ENCODE measurements at places on chromosomes 1 and 21. TPM values are rescaled to one million over a fixed set of nuclear protein-coding genes. Genes with fewer than 3 reads are reported as not detected.
A peak's percentile ranks its signal among the peaks of the same experiment; 100 is the strongest.

GRCh38 chr1:52032785-52033131, 852 bp downstream of the KTI12 start:
- no peak for DNase-seq

DNA sequence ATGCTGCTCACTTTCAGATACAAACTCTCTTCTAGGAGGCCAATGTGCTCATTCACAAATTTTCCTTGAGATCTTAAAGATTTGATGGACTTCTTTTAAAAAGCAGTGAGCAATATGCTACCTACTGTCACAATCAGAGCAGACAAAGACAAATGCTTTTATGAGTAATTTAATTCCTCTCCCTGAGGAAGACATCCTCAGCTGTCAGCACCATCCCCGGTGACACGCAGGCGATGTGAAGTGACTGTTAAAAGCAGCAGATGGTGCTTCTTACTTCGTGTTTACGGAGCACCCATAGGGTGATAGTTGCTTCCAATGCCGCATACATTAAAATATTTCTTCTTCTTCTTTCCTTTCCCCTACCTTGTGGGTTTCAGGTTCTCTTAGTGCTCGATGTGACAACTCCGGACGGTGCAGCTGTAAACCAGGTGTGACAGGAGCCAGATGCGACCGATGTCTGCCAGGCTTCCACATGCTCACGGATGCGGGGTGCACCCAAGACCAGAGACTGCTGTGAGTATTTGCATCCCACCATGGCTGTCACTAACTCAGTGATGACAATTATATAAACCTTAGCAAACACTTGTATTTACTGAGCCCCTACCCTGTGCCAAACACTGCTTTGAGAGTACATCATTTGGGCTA, 29.1 kb downstream of the LAMC2 start:
- DNase-seq: no peak

DNA sequence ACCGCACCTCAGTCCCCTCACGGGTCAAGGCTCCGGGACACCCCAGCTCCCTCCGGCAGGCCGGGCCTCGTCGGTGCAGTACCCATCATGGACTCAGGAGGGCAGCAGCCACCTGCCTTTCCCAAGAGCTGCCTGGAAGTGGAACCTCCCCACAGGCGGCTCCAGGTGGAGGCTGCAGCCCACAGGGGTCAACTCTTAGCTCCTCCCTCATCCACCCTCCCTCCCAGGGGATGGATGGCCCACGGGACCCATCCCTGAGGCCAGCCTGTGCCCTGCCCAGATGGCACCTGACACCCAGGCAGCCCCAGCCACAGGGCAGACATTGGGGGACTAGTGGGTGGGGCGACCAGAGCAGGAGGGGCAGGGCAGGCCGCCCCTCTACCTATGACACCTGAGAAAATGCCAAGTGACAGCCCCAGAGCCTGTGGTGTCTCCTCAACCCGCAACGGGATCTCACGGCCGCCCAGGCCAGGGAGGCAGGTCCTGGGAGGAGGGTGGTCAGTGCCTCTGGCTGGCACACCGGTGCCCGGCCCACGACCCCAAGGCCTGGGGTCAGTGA, 1.2 kb upstream of the ARHGEF16 start:
- no peak for DNase-seq

DNA sequence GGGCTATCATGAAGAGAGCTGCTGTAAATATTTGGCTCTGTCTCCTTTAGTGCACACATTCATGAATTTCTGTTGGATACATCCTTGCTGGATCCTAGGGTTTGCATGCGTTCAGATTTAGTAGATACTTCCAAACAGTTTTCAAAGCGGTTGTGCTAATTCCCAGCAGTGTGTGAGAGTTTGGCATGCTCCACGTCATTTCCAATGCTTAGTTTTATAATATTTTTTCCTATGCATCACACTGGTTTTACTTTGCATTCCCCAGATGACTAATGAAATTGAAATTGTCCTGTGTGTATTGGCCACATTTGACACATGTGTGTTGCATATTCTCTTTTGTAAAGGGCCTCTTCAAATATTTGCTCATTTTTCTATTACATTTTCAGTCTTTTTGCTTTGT, 18.5 kb upstream of the AADACL3 start:
- no peak for DNase-seq

DNA sequence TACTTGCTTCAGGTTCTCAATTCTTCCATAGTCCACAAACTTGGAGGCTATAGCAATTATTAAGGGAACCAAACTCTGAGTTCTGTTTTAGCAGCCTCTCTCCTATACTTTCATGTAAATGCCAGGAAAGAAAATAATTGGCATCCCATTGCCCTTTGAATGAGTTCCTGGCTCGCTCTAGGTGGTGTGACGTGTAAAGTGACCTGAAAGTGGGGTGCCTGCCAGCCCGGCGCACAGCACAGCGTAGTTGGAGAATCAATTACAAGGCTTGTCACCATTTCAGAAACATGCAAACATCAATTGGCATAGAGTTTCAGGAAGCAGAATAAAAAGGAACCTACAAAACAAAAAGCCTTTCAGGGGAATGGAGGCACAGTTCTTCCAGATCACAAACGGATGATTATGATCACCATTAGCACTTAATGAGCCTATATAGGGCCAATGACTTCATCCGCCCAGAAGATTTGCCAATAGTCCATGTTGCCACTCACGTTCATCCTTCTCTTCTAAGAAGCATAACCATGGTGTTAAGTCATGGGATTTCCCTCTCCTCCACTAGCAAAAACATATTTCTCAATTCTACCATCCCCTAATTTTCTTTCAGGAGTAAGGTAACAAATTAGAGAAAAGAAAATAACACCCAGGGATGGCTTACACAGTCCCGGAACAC, 354.6 kb upstream of the ADGRL2 start:
- no peak for DNase-seq

GRCh38 chr1:164058198-164058597, 500.8 kb upstream of the PBX1 start:
- DNase-seq: no peak

Gene C1orf74
- 0.42 TPM for total RNA-seq

Gene TMEM201
- total RNA-seq: 8.3 TPM

- DNase-seq: no peak
Observed at GRCh38 chr1:3780901-3781300, 8.4 kb downstream of the SMIM1 start.

DNA sequence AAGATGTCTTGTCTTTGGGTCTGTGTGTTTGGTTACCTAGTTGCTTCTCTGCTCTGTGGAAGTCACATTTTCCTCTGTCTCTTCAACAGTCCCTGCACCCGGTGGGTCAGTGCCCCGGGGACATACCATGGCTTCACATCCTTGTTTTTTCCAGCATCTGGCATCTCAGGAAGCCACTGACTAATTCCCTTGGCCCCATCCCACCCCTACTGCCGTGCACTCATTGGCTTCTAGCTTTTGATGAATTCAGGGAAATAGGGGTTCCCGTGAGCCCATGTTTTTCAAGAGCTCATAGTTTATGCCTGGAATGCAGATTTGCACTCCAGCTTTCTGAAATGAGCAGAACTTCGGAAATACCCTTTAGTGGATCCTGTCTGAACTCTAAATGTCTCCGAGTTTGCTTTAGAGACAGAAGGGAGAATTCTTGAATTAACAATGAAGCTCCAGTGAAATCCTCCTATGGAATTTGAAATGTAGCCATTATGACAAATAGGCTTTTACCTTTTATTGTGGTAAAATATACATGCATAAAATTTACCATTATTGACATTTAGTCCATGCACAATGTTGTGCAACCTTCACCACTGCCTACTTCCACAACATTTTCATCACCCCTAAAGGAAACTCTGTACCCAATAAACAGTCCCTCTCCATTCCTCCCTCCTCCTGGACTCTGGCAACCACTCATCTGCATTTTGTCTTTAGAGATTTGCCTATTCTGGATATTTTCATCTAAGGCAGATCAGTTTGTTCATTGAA, 67.5 kb downstream of the CLIC6 start:
- no peak for DNase-seq

- no peak for DNase-seq
Observed at GRCh38 chr1:119747451-119747850, 21.3 kb downstream of the HMGCS2 start.

Gene HIVEP3
- total RNA-seq: 2.1 TPM

GRCh38 chr1:54658164-54658913, 16.8 kb downstream of the MROH7 start:
- no peak for DNase-seq

Gene RGS4
- total RNA-seq: 15.8 TPM

- no peak for DNase-seq
Observed at GRCh38 chr1:55988963-55989452, 590.4 kb downstream of the PLPP3 start.

DNA sequence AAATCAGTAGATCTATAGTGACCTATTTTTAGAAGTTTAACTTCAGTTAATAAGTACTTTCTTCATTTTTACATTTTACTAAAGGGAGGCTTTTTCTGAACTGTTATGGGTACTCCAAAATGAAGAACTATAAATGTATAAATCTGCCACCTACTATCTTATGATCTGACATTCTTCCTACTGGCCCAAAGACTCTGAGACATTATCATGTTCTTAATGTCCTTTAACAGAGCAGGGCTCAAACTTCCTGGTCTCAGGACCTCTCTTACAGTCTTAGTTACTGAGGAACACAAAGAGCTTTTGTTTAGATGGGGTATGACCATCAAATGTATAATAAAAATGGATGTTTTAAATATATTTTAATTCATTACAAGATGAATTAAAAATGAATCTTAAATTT, 8.9 kb downstream of the TRIM33 start:
- DNase-seq: no peak

Gene TAS1R3
- total RNA-seq: not detected

DNA sequence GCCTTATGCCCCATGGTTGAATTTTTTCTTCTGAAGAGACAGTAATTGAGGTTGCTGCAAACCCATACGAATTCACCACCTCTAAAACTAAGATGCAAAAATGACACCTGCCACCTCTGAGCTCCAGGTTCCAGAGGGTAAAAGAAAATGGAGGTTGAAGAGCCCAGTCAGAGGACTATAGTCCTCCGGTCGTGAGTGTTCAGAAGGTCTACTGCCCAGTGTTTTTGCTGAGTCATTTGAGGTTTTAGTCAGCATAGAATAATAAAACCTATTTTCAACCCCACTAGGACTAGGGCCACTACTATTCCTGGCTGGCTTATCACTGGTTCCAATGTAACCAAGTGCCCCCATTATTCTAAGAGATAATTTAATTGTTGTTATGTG, 12.9 kb upstream of the SLAMF7 start:
- DNase-seq: no peak

GRCh38 chr21:19034560-19034959, 631.0 kb upstream of the TMPRSS15 start:
- DNase-seq: no peak

Gene OR6N1
- total RNA-seq: not detected

DNA sequence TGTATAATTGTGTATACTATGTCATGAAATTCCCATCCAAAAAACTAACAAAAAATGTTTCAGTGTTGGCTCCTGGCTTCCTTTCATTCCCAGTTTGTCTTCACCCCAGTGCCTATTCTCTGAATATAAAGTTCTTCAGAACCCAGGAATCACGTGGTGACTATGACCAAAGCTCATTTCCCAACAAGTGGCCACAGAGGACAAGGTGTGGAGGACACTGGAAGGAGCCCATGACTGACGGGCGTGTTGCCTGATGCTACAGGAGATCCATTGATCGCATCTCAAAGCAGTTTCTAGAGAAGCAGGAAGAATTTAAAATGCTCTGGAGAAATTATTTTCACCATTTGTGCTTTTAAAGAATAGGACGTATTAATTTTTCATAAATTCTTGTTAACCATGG, 7.4 kb upstream of the GREM2 start:
- no peak for DNase-seq

Gene HSPB7
- total RNA-seq: 408 TPM

Gene COA6
- total RNA-seq: 18.3 TPM

Gene HHIPL2
- total RNA-seq: 0.83 TPM

GRCh38 chr1:218658899-218659298, 313.8 kb downstream of the TGFB2 start:
- no peak for DNase-seq

Gene F3
- total RNA-seq: 16.7 TPM

GRCh38 chr1:157961805-157962762, 31.4 kb upstream of the KIRREL1 start:
- DNase-seq: no peak

Gene SPRR2A
- not detected for total RNA-seq

Gene KAZN
- 12.2 TPM for total RNA-seq

- no peak for DNase-seq
Observed at GRCh38 chr1:56915960-56916359, 49.9 kb downstream of the C8B start.

DNA sequence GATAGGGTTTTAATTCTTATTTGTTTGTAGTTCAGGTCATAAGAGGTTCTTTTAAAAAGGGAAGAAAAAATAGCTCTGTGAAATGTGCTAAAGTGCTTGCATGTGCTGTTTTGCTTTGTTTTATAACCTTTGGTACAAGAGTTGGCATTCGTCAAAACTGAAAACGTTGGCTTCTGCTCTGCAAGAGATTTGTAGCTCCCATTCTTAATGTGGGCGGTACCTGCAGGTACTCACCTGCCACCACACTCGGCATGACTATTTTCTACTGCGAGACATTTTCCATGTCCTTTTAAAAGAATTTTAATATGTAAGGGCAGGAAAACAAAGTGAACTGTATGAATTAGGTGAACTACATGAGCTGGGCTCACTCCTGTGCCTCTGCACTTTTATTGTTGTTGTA, 92.6 kb downstream of the ADARB1 start:
- DNase-seq: no peak

GRCh38 chr1:175062339-175062738, 5.3 kb upstream of the TNN start:
- no peak for DNase-seq

- peak; percentile 42 for DNase-seq
Observed at GRCh38 chr21:35622612-35623011, 437.7 kb downstream of the SETD4 start.
